ENCODE measurements at places on chromosomes 1 and 21.

DNA sequence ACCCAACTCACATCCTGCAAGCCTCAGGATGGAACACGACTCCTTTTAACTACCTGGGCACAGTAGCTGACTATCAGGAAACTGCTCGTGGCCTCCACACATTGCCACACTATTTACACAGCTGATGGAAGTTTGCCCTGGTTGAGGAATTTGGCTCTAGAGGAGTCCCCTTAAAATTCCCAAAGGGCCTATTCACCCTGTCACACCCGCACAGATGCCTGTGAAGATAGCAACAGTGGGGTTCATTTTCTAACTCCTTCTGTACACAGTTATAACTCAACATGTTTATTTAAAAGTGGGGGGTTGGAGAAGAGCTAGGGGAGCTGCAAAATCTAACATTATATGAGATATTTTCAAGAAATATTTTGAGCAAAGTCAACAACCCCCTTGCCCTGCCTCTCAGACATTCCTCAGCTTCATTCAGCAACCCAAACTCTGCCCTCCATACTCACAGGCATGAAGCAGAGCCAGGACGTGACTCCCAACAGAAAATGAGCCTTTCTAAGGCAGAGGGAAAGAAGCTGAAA is 35.8 kb upstream of the CCN1 start:
- DNase-seq = no peak

DNA sequence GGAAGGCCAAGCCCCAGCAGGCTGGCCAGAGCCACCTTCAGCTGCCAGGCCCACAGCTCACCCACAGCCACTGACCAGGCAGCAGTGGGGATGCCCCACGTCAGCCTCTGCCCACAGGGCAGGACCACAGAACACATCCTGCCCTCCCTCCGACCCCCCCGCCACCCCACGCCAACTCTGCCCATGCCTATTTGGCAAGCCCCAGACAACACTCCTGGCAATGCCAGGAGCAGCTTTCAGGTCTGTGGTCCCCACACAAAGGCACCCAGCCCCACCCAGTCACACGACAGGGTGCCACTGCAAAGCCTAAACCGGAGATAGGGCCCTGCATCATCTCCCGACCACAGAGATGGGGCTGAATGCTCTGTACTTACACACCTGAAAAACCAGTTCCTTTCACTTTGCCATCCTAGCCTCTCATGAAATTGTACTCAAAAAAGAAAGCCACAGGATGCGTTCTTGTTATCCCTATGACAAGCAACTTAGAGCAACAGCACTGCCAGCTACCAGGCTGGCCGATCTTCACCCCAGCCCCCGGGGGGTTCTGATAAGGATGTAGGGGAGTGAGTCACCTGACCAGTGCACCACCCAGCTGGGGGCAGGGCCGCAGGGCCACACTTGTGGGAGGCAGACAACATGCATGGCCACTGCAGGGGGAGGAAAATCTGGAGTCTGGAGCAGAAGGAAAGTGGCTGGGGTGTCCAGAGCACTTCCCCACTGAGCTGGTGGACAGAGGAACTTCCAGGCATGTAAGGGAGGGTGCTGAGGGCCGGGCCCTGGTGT is 36.2 kb downstream of the UBE2G2 start:
- DNase-seq = no peak

DNA sequence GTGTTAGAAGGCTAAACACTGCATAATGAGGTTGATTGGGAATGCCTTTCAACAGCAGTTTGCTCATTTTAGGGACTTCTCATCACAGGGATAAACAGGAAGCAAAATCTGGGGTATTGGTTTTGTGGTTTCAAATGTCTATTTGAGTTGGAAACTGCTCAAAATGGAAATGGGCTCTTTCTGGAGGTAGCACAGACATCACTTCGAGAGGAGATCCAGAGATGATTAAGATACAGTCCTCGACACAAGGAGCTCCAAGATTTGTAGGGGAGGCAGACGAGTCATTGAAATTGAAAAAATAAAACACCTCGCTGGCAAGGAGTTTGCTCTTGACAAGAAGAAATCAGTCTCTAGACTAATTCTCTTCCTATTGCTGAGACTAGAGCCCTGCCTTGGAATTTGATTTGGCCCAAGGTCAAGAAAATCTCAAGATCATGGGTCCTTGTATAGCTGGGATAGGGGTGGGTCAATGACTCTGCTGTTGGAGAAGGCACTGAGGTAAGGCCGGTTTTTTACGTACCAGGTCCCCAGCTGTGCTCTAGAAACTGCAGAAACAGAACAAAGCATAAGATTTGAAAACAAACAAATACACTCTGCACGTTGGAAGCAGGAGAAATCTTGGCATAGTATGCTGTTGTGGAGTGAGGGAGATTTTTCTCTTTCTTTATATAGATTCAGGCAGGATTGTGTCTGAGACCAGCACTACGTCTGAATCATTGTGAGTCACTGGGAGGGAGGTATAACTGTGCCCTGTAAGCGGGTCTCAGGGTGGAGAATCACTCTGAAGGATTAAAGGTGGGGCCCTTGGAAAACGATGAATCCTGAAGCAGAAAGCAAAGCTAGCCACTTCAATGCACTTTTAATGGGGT is 17.7 kb upstream of the KLHDC8A start:
- peak; percentile 48 for DNase-seq

- DNase-seq = no peak
These were observed 11.4 kb downstream of the SMAP2 start for GRCh38 chr1:40384887-40385286.

Data from MV-4-11 (cell line).